A549 treated with CpdA at 1 μM for 4 hours (cell line): ENCODE measurements at places on chromosomes 4 and X. TPM values are rescaled to one million over a fixed set of nuclear protein-coding genes. Genes with fewer than 3 reads are reported as not detected.

Gene CENPU
- 21.3 to 27.6 TPM (median 24.3 TPM) in 5 replicates for total RNA-seq

Gene MAP9
- 5.0 to 6.6 TPM (median 6.3 TPM) in 5 replicates for total RNA-seq

Gene CXXC4
- 0.03 TPM in 2 of 5 replicates, not detected in the others for total RNA-seq

Gene N4BP2
- total RNA-seq = 2.2 to 3.7 TPM (median 2.8 TPM) in 5 replicates

Gene NXF3
- total RNA-seq = 0.11 TPM in 1 of 5 replicates, not detected in the others

Gene SMIM43
- 0.32 to 0.75 TPM (median 0.40 TPM) in 5 replicates for total RNA-seq

Gene FMR1NB
- total RNA-seq = not detected in 5 replicates

Gene MAGED4B
- total RNA-seq = 5.8 to 16.8 TPM (median 11.3 TPM) in 5 replicates

Gene MAGEB17
- 0.03 TPM in 1 of 5 replicates, not detected in the others for total RNA-seq

Gene SYTL5
- total RNA-seq = 0.34 to 0.52 TPM (median 0.41 TPM) in 5 replicates

Gene AREG
- total RNA-seq = 65.6 to 93.2 TPM (median 79.1 TPM) in 5 replicates

Gene TRPC5OS
- not detected in 5 replicates for total RNA-seq

Gene ATP2B3
- 0.06 to 0.15 TPM (median 0.07 TPM) in 5 replicates for total RNA-seq

Gene SMARCA5
- total RNA-seq = 18.4 to 28.7 TPM (median 21.5 TPM) in 5 replicates

Gene CLRN2
- total RNA-seq = not detected in 5 replicates

Gene RTL9
- total RNA-seq = 0.05 to 0.12 TPM (median 0.07 TPM) in 5 replicates

Gene FGF5
- 0.20 to 0.56 TPM (median 0.42 TPM) in 5 replicates for total RNA-seq

Gene SASH3
- not detected in 5 replicates for total RNA-seq
